ENCODE measurements at places on chromosomes 5 and 9.

DNA sequence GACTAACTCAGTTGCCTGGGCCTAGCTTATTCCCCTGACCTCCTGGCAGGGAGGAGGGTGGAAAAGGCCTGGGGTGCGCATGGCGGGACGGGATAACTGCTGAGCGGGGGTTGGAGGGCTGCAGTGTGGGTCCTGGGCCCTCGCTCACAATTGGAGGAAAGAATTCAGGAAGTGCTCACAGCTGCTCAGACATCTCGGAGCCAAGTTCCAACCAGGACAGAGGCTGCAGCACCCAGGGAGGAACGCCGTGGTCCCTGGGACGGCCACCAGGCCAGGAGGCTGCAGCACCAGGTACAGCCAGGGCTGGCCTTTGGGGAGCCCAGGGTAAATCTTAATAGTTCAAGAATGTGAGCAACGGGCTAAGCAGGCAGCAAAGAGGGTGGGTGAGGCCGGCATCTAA, at the start of gene SPAAR:
Gene SPAAR (plus strand): TSS at position 217 of the 400 bp plus-strand sequence. CDS start 974 bp downstream, outside the sequence.
- DNase-seq = no peak

GRCh38 chr5:158837908-158838307, 261.8 kb downstream of the EBF1 start:
- no peak for DNase-seq

GRCh38 chr5:180438785-180439780, 55.1 kb upstream of the CNOT6 start:
- no peak for DNase-seq

DNA sequence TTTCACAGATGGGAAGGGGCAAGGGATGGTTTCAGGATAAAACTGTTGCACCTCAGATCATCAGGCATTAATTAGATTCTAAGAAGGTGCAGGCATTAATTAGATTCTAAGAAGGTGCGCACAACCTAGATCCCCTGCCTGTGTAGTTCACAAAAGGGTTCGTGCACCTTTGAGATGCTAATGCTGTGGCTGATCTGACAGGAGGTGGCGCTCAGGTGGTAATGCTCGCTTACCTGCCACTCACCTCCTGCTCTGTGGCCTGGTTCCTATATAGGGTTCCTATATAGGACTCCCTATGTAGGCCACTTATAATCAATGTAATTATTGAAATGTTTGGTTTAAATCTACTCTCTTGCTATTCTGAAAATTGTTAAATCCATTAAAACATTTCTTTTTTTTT, 171.0 kb downstream of the MSX2 start:
- DNase-seq = no peak

- no peak for DNase-seq
Measured at GRCh38 chr9:15831384-15831783, 278.5 kb downstream of the CCDC171 start.

DNA sequence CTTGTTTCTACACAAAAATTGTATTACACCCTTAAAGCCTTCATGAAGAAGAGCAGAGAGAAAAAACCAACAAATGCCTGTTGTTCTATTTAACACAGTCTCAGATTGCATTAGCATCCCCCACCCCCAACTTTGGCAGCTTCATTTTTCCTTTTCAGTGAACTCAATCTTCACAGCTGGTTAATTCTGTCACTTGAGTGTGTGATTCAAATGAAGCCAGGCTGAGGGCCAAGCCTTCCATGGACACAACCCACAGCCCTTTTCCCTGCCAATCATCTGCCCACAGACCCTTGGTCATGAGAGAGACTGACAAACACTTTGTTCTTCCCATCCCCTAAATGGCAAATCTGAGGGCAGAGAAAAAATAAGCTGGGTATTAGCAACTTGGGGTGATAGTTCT, 217.5 kb upstream of the NMUR2 start:
- no peak for DNase-seq

GRCh38 chr9:7783635-7784063, 15.9 kb downstream of the DMAC1 start:
- DNase-seq = no peak

DNA sequence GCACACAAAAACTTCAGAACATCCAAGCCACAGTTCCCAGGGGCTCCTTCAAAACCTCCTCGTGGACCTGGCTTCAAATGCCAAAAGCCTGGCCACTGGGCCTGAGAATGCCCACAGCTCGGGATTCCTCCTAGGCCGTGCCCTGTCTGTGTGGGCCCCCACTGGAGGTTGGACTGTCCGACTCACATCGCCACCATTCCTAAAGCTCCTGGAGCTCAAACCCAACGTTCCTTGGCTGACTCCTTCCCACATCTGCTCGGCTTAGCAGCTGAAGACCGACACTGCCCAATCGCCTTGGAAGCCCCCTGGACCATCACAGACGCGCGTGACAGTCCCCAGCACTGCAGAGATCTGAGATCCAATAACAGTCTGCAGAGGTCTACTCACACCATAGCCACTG, 7.7 kb downstream of the SIT1 start:
- no peak for DNase-seq

DNA sequence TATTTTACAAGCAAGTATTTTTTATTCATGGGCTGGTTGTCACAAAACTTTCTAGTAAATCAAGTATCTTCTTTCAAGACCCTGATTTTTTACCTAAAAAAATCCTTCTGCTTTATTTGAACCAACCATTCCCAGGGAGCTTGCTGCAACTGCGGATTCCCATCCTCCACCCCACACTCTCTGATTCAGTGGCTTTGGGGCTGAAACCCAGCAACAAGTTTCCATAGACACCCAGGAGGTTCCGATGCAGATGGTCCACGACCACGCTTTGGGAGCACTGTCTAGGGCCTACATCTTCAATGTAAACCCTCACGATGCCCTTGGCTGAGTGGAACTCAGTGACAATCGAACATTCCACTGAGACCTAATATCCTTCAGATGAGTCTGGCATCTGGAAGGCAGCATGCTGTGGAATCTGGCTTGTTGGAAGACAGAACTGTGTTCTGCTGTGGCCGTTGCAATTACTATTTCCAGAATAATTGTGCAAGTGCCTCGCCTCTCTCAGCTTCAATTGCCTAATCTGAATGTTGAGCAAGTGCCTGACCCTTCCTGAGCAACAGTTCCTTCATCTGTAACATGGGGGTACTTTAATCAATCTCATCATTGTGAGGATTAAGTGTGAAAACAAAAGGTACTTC, 105.1 kb downstream of the INSYN2B start:
- DNase-seq = no peak

DNA sequence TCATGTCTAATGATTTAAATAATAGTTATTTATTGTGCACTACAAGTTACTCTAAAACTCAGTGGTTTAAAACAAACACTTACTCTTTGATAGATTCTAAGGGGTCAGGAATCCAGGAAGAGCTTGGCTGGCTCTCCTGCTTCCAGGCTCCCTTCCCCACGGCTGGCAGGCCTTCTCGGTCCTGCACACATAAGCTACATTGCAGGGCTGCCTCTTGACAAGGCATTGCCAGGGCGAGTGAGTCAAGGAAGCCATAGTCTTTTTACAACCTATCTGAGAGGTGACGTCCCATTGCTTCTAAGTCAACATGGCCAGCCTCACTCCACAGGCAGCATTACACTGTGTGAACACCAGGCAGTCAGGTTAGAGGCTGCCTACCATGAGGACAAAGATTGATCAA, 119.8 kb downstream of the AUH start:
- no peak for DNase-seq
